ENCODE measurements at places on chromosomes 11 and 22.

DNA sequence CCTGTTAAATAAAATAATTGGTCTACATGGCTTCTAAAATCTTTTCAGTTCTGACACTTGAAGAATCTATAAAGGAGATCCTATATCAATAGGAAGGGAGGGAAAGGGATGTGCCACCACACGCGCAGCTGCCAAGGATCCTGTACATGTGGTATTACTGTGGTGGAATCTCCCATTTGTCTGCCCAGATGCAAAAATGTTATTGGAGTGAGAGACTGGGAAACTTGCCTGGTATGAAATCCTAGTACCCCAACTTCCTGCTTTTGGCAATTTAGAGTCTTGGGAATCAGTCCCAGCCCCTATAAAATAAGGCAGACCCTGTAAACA, 81.9 kb upstream of the PICALM start:
- DNase-seq = no peak

DNA sequence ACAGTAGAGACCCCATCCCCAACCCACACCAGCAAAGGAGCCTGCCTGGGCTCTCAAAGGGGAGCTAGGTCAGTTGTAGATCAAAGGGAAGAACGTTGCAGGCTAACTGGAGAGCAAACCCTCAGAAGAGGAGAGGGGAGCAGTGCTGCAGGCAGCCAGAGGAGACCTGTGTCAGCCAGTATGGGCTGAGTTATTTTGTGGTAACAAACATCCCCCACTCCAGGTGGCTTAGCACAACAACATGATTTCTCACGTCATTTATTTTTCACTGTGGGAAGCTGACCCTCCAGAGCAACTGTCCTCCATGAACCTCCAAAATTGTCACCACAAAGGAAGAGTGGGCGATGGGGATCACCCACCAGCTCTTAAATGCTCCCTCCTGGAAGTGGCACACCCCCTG, 19.8 kb upstream of the SHANK2 start:
- DNase-seq = no peak

GRCh38 chr11:128021349-128022006, 565.9 kb downstream of the ETS1 start:
- DNase-seq = no peak

DNA sequence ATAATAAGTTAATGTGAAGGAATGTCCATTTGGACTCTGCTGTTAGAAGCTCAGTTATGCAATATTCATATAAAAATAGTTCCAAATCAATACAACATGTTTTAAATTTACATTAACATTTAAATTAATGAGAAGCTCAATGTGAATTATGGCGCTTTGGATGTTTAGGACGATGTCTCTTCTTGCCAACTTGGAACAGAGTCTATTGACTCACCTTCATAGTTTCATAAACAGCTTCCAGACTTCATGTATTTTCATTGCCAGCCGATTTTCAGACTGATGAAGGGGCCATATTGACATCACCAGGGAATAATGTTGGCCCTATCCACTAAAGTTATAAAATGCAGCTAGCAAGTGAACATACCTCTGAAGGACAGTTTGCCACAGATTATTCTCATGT, 1136.2 kb downstream of the LRRC4C start:
- no peak for DNase-seq

GRCh38 chr11:63882555-63883242, 34.3 kb downstream of the RCOR2 start:
- peak; percentile 96 for DNase-seq

GRCh38 chr11:101916422-101916821, at the start of gene ANGPTL5:
TSS of gene ANGPTL5 (minus strand) at chr11:101916522. CDS start at chr11:101907909, 8,613 bp downstream.
- no peak for DNase-seq

- DNase-seq = no peak
Measured at GRCh38 chr22:39593066-39593930, 22.7 kb downstream of the CACNA1I start.

DNA sequence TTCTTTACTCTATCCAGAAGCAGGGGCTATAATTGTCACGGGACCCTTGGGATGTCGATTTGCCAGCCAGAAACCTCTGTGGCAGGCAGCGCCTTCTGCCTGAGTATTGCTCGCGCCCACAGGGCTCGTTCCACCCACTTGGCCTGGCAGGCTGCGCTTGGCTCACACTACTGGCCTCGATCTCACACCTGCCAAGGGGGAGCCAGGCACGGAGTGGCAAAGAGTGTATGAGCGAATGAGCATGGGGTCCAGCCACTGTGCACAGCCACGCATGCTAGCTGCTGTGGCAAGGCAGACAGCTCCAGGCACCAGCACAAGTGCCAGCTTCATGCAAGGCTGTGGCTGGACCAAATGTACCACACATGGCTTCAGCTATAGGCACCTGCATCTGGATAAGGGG, 599.8 kb downstream of the DLG2 start:
- no peak for DNase-seq

DNA sequence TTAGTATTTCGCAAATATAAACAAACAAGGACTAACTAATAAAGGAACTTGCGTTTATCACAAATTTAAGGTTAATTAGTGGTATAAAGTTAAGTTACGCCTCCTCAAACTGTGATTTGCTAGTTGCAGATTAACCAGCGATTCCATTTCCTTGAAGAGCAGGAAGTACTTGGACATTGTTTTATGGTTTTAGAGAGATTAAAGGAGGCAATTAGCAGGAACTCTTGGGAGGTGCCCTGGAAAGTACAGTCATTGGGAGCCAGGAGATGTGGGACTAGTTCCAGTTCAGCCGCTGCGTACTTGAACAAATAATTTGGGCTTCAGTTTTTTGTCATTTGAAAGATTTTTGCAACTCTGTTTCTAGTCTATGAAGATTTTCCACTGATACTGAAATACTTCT, 3.3 kb downstream of the FAM118B start:
- DNase-seq = no peak
